ENCODE measurements at places on chromosomes 13 and 19.

- no peak for DNase-seq
Observed at GRCh38 chr19:8610041-8610935, at the start of gene ADAMTS10. Gene ADAMTS10 (minus strand): TSS chr19:8610715. CDS start chr19:8605710, 5,005 bp downstream.

DNA sequence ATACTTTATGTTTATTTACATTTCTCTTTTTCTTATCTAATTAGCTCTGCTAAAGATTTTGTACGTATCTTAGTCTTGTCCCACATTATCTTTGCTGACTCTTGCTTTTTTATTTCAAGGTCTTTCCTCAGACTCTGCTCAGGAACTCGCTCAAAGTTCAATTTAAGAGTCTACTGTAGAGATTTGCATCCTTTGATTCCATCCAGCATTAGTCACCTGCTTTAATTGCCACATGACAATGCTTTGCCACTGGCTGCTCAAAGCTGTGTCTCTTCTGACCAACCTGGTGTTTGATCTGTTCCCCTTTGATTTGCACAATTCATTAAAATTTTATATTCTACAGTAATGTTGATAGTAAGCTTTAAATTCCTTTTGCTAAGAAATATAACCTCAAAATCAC is 157.9 kb upstream of the FREM2 start:
- no peak for DNase-seq

DNA sequence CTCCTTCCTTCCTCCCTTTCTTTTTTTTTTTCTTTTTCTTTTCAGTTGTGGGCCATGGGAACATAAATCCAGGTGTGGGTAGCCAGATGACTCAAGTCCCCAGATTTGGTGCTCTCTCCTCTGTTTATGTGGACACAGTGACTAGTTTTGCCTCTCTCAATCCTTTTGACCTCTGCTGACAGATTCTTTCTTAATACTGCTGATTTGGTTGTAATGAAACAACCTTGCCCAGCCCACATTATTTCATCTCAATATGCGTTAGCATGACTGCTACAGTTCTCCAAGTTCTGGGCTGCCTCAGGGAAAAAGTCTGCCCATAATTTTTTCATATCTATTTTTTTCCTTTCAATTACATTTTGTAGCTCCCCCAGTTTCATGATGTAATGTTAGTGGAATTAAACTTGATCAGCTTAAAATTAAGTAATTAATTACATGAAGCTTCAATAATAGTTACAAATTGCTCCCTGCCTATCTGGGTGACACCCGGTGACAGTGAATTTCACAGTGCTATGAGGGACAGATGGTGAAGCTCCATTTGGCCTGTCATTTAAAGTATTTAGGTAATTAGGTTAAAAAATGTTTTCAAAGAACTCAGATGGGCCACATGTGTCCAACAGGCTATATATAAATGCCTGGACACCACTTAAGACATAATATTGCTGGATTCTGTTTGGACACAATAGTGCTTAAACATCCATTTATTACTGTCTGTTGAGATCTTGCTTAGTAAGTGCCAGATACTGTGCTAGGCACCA is 118.8 kb upstream of the FRY start:
- DNase-seq, result no peak

DNA sequence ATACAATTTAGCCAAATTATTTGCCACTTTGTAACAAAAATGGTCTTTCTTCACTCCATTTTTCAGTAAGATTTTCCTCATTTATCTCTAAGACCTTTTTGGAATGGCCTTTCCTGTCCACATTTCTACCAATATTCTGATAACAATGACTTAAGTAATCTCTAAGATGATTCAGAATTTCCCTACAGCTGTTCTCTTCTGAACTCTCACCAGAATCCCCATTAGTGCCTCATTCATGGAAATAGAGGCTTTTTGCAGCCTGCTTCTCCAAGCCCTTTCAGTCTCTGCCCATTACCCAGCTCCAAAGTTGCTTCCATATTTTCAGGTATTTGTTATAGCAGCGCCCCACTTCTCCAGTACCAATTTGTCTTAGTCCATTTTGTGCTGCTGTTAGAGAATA is 867.0 kb downstream of the GPC5 start:
- DNase-seq, result no peak

GRCh38 chr19:41018736-41019290 is 27.7 kb downstream of the CYP2B6 start:
- no peak for DNase-seq

- DNase-seq, result no peak
Observed at GRCh38 chr13:86464193-86464592, 665.0 kb upstream of the SLITRK6 start.

DNA sequence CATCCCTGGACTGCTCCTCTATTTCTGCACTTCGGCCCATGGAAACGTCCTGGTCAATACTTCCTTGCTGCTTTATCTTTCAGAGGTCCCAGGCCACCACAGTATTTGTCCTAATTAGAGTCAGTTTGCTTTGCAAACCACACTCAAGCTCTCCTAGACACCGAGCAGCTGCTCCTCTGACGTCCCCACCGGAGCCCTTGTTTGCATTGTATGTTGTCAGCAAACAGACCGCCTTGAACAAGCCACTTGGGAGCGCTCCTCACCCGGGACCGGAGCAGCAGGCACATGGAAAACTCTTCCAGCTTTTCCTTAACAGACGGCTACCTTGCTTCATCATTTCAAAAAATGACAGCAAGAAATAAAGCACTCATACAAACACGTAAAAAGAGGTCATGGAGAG is 51.5 kb upstream of the GTF3A start:
- DNase-seq, result peak; percentile 66

- DNase-seq, result no peak
Observed at GRCh38 chr13:20190481-20191310, 2.0 kb downstream of the GJB2 start.

DNA sequence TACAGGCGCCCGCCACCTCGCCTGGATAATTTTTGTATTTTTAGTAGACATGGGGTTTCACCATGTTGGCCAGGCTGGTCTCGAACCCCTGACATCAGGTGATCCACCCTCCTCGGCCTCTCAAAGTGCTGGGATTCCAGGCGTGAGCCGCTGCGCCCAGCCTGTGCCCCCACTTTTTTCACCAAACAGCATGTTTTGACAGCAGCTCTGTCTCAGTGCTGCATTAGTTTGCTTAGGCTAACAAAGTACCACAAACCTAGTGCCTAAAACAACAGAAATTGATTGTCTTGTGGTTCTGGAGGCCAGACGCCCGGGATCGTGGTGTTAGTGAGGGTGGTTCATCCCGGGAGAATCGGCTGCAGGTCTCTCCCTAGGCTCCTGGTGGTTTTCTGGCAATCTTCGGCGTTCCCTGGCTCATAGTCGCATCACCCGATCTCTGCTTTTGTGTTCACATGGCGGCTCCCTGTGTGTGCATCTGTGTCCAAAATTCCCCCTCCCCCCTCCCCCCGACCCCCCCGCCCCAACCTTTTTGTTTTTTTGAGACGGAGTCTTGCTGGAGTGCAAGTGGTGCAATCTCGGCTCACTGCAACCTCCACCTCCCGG is 30.0 kb downstream of the MYH14 start:
- no peak for DNase-seq

DNA sequence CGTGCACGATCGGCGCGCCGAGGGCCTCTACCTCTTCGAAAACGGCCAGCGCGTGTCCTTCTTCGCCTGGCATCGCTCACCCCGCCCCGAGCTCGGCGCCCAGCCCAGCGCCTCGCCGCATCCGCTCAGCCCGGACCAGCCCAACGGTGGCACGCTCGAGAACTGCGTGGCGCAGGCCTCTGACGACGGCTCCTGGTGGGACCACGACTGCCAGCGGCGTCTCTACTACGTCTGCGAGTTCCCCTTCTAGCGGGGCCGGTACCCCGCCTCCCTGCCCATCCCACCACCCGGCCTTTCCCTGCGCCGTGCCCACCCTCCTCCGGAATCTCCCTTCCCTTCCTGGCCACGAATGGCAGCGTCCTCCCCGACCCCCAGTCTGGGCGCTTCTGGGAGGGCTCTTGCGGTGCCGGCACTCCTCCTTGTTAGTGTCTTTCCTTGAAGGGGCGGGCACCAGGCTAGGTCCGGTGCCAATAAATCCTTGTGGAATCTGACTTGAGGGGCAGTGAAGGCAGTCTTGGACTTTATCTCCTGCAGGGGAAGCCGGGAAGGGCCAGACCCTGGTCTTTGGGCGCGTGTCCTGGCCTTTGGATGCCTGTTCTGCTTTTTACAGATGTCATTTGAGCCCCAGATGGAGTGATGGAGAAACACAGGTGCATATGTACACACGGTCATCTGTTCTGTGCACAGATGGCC is 2.2 kb downstream of the CLEC11A start:
- no peak for DNase-seq

- no peak for DNase-seq
Observed at GRCh38 chr19:29603308-29603707, 2.8 kb upstream of the POP4 start.

- no peak for DNase-seq
Observed at GRCh38 chr13:64877176-64877575, 2353.0 kb downstream of the PCDH9 start.

GRCh38 chr13:58666331-58666730 is 1034.8 kb downstream of the PCDH17 start:
- DNase-seq, result no peak

GRCh38 chr19:49056101-49056901 is 1.2 kb downstream of the CGB7 start:
- no peak for DNase-seq

DNA sequence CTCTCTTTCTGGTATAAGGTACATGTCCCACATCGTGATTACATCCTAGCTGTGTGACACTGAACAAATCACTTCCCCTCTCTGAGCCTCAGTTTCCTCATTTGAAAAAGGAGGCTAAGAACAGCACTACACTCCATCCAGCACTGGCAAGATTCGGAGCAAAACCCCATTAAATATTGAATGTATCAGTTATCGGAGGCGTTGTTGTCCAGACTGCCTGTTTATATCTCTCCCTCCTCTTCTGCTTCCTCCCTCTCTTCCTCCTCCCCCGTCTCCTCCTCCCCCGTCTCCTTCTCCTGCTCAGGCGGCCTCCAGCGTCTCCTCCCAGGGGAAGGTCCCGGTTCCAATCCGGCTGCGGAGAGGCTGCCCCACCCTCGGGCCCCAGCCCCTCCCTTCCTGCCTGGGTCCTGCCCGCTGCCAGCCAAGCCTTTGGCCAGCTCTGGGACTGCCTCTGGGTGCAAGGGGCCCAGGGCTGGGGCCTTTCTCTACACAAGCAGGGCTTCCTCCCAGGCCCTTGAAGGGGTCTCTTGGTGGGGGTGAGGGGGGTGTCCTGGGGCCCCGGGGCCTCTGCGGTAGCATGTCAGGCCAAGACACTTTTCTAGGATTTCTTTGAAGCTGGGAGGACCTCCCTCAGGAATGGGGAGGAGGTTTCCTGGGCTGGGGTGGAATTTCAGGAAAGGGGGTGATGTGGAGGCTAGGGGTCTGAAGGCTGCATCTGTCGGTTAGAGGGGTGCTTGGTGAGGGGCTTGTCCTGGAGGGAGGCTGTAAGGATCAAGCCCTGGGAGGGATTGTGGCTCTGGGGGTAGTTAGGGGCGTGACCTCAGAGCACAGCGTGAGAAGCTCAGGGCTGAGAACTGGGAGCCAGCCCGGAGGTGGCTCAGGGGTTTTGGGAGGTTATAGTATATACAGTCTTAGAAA is 1.9 kb downstream of the RRAS start:
- no peak for DNase-seq

- DNase-seq, result no peak
Observed at GRCh38 chr13:110869805-110870706, 44.8 kb downstream of the ANKRD10 start.

DNA sequence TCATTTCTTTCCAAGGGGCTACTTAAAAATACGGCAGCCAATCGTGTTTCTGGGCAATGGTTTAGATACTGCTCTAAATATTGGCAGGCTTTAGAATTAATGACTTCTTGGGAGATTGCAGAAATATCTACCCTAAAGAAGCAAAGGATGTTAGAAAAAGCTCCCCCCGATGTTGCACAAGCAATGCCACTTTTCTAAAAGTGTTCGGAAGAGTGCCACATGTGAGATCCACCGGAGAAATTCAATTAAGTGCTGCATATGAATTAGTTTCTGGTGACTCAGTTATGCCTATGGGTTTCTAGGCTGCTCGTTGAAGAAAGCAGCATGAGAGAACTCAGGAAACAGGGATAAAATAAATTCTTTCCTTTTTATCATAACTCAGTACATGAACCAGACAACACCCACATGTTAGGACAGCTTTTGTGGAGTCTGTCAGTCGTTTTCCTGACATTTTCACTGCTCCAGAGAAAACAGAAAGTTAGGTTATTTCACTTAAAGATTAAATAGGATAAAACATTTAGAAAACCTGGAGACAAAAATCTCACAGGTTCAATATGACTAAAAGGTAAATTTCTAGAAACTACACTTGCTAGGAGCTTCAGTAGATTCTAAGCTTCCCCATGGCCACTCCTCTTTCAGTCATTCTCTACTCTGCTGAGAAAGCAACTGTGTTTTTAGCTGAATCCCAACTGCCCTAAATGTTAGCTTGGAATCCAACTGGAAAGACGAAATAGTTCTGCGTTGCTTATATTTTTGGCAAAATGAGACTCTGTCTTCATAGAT is 244.7 kb downstream of the DCLK1 start:
- DNase-seq, result no peak

GRCh38 chr19:10816691-10817090 is 19.3 kb downstream of the TMED1 start:
- DNase-seq, result no peak

DNA sequence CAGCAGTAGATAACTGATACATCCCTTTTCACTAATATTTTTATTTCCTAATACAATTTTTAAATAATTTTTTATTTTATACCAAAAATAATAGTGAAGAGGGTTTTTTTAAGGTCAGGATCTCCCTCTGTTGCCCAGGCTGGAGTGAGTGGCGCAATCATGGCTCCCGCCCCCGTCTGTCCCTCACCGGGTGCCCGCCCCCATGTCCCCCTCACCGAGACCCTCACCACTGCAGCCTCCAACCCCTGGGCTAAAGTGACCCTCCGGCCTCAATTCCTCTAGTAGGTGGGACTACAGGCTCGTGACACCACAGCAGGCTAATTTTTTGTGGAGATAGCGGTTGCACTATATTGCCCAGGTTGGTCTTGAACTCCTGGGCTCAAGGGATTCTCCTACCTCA is 17.8 kb upstream of the ZNF846 start:
- no peak for DNase-seq

DNA sequence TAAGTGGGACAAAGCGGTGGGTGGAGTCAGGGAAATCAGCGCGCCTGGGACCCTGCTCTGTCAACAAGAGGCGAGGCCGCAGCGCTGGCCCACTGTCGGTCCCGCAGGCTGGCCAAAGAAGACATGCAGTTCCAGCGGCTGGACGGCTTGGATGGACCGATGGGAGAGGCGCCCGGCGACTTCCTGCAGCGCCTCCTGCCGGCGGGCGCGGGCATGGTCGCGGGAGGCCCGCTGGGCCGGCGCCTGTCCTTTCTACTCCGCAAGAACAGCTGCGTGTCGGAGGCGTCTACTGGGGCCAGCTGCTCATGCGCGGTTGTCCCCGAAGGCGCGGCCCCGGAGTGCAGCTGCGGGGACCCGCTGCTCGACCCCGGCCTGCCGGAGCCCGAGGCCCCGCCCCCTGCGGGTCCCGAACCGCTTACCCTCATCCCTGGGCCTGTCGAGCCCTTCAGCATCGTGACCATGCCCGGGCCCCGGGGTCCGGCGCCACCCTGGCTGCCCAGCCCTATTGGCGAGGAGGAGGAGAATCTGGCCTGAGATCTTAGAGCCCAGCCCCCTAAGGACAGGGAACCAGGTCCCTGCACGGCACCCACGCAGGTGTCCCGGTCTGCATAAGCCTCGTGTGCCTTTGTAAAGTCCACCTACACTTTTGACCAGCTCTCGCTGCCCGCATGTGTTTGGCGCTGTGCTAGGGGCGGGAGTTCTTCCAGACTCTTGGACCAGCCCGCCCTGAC is 6.1 kb downstream of the BEST2 start:
- peak; percentile 65 for DNase-seq

- DNase-seq, result no peak
Observed at GRCh38 chr13:48167866-48168265, 65.1 kb upstream of the ITM2B start.

Data from NCI-H1105 (cell line).